ENCODE measurements at places on chromosomes 2 and 18.

DNA sequence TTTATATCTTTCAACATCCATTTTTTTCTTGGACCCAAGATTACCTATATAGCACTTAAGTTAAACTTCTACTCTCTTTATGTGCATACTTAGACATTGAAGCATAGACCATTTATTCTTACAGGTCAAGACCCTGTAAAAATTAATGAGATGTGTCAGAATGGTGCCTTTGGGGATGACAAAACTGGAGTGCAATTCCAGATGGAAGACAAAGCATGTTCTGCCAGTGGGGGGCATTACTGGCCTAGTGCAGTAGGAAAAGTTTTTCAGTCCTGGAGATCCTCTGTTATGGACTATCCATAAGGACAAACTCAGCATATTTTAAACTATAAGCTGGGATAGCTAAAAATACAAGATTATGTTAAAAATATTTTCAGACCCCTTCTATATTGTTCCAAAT lies 57.8 kb upstream of the MMADHC start:
- DNase-seq: no peak

DNA sequence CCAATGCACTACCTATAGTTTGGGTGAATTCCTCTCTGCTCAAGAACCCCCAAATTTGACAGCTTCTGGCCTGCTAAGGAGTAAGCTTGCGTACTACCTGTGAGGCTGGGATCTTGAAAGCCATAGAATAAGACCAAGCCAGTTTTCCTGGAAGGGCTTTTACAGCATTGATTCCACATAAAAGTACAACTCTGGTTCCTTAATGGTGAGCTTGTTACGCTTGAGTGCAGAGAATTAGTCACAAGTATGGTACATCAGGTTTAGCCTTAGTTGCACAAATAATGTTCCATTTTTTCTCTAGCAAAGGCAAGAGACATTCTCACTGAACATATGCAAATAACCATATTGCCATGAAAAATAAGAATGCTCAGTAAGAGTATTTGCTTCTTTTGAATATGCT lies 39.1 kb upstream of the STK39 start:
- DNase-seq: no peak

DNA sequence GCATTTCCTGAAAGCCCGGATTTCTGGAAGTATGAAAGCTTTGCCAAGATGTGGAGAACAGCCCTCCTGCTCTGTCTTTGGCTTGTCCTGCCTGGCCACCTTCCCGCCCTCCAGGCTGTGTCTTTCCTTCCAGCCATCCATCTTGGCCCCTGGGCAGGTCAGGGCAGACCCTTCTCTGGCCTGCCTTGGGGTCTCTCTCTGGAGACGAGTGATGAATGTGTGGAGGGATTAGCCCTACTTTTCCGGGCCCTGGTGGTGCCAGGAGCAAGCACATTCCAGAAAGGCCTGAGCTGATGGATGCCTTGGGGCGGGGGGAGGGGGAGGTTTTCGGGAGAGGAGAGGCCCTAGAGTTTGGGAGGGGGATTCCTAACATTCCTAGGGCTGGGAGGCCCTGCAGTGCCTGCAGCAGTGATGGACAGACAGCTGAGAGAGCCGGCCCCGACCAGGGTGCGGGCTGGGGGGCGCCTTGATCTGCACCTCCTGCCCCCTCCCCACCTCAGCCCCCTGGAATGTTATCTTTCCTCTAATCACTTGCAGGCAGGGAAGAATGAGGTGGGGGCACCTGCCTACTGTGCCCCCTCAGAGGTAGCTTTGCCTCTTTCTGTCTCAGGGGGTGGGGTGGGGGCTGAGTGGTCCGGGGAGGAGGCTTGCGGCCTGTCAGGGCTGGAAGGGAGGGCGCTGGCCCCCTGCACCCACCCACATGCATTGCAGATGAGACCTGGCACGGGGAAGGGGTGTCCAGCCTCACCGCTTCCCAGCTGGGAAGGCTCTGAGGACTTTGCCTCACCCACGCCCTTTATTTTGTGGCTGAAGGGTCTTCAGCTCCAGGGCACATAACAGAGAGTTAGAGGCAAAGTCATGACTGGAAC lies 156.2 kb downstream of the DDX1 start:
- no peak for DNase-seq

DNA sequence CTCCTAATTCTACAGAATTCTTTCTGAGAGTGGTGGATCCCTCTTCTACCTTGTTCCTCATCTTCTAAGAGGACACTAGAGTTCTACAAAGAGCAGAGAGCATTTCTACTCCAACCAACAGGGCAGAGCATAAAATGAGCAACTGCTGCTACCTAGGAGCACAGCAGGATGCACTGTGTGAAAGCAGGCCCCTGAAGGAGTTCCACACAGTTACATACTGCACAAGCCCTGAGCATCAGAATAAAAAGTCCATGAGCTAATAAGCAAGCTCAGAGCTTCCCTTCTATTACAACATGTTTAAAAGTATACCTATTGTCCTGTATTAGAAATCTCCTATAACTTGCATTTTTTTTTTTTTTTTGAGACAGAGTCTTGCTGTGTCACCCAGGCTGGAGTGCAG lies 8.4 kb downstream of the FHL2 start:
- DNase-seq: no peak

DNA sequence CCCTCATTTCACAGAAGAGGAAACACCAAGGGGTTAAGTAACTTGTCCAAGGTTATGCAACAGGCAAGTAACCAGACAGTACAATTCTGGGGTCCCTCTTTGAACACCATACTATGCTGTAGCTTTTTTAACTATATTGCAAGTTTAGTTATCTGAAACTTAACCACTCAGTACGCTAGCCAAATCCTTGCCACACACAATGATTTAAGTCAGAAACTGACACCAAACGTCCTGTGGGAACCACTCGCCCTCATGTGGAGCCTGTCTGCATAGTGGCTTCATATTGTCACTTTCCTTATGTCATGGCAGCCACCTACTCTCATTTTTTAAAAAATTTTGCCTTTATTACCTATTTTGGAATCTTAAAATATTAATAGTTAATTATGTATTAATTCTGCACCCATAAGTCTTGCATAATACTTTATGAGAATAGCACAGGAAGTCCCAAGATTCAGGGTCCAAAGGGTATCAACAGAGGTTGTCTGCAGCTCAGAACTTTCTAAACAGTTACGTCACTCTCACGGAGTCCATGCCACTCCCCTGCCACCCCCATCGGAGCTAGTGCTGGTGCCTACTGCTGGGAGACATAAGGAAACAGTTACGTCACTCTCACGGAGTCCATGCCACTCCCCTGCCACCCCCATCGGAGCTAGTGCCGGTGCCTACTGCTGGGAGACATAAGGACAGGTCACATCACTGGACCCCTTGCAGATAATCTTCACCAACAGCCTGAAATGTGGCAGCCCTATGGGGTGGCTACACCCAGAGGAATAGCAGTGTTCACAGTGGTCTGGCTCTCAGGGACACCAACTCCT lies 99.0 kb downstream of the L3MBTL4 start:
- no peak for DNase-seq

DNA sequence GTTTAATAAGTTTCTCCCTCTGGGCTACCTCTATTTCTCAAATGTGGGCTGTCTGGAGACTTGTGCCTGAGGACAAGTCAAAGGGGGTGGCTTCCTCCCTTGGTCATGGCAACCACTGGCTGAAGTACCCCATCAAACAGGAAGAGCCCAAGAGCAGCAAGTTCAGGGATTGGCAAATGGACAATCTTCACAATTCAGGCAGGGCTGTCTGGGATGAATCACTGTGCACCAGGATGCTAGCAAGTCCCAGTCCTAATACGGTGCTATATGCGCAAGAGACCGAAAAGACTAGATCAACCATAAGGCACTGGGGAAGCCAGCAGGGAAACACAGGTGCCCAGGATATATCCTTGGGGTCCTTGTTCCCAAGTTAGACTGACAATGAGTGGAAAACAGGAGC lies 75.5 kb downstream of the ANTXR1 start:
- DNase-seq: no peak

DNA sequence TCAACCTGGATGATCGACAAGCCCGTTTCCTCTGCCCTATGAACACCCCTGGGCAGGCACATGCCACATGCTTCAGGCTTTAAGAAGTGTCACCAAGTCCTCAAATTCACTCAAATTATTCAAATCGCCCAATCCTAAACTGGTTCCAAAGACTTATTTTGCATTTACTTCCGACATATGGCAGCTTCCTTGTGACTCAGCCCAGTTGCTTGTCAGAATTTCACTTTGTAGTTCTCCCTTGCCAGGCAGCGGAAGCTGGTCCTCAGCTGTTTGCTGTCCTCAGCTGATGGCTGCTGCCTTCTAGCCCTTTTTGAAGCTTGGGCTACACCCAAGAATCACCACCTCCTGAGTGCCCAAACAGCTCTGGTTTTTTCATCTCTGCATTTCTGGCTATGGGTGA lies 105.4 kb upstream of the LMAN1 start:
- DNase-seq: no peak

DNA sequence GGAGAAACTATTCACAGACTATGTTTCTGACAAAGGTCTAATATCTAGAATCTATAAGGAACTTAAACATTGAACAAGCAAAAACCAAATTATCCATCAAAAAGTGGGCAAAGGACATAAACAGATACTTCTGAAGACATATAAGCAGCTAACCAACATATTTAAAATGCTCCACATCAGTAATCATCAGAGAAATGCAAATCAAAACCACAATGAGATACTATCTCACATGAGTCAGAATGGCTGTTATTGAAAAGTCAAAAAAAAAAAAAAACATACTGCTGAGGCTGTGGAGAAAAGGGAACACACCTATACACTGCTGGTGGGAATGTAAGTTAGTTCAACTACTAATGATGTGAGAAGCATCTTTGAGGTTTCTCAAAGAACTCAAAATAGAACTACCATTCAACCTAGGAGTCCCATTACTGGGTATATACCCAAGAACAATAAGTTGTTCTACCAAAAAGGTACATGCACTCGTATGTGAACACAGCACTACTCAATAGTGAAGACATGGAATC lies 220.4 kb upstream of the TFPI start:
- DNase-seq: no peak

DNA sequence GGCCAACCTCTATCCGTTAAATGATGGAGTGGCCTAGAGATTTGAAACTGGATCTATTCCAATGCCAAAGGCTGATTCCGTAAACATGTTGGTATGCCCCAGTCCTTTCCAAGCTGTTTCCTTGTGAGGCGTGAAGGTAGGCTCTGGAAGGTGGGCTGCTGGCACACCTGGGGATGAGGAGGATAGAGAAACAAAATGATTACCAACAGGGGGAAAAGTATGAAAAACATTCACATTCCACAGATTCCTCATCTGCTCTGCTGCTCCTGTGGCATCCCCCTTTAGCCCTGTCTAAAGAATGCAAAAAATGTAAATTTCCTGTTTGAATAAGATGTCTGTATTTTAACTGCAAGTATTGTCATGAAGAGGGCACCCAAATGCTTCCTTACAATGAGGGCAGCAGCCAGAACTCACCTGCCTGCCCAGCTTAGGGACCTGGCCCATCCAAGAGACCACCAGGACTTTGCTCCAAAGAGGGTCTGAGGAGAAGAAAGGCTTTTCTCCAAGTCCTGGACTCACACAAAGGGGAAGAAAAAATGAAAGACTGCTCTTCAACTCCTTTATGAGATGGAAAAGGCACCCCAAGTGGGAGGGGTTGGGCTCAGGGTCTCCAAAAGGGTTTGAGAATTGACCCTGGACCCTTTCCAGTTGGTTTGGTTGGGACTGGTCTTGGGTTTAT lies 132.3 kb upstream of the PELI1 start:
- DNase-seq: no peak

- DNase-seq: no peak
Observed at GRCh38 chr2:196962325-196962724, 35.8 kb upstream of the PGAP1 start.

- DNase-seq: no peak
Observed at GRCh38 chr2:80496775-80497174, 192.2 kb upstream of the LRRTM1 start.

DNA sequence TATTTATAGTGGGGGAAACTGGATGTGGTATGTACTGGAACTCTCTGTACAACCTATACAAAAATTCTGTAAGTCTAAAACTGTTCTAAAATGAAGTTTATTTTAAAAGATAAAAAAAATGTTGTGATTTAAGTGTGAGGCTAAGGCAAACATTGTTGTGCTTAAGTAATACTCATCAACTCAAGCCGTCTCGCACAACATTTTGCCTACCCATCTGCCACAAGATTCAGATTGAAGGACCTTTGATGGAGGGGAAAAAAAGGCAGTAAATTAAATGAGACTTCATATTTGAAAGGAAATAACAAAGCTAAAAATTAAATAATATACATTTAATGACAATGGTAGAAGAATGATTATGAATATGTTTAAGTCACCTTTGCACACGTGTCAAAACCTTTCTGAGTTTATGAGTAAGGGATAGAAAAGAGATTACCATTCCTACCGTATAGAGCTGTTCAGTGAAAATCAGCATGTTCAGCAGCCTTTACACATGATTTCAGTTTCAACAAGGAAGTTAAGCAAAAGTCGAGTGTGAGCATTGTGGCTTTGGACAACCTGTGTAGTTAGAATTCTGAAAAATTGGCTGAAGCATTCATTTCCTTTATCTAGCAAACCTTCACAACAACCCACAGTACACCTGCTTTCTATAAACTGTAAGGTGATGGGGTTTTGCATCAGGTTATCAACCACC lies 499.3 kb downstream of the IRS1 start:
- no peak for DNase-seq

GRCh38 chr2:148416248-148416647 lies 228.3 kb upstream of the EPC2 start:
- no peak for DNase-seq

- no peak for DNase-seq
Observed at GRCh38 chr18:47748093-47748796, 182.2 kb downstream of the SMAD2 start.

DNA sequence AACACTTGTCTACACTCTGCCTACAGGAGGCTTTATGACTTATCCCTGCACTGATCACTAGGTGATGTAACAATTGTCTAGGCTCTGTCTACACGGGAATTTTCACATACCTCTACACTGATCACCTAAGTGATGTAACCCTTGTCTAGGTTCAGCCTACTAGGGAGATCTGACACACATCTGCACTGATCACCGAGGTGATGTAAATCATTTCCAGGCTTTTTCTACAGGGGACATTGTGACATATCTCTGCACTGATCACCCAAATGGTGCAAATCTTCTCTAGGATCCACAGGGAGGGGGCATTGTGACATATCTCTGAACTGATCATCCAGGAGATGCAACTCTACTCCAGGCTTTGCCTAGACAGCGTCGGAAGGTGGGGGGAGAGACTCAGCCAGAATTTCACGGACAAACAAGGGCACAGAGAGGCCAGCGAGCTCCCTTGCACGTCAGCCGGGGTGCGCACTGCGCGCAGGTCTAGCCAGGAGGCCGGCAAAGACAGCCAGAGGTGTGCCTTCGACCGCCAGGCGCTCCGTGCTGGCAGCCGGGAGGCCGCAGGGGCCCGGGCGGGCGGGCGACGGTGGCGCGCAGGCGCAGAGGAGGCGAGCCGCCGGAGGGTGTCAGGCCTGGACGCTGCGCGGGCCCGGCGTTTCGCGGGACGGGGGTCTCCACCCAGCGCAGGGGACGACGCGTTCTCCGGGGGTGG lies 46.9 kb upstream of the USP14 start:
- peak; percentile 61 for DNase-seq

Measured in T-cell (primary cell).